ENCODE measurements at places on chromosomes 6 and 20. TPM values are rescaled to one million over a fixed set of nuclear protein-coding genes. Genes with fewer than 3 reads are reported as not detected.

GSTA1 gene
- total RNA-seq, result not detected

OXT gene
- not detected for total RNA-seq

CALHM5 gene
- 6.8 TPM for total RNA-seq

KAT14 gene
- 30.7 TPM for total RNA-seq

PTCHD4 gene
- total RNA-seq, result 9.8 TPM

GJA10 gene
- total RNA-seq, result not detected

CCDC170 gene
- total RNA-seq, result 0.82 TPM

LGSN gene
- not detected for total RNA-seq

ENPP3 gene
- total RNA-seq, result not detected
